AG04450 (cell line): ENCODE measurements at places on chromosomes 3 and 15. TPM values are rescaled to one million over a fixed set of nuclear protein-coding genes. Genes with fewer than 3 reads are reported as not detected.

Gene UBAP1L
- 0.46 and 0.55 TPM in 2 replicates for polyA plus RNA-seq

Gene NR2E3
- 0.16 and 0.29 TPM in 2 replicates for polyA plus RNA-seq

Gene CAMKV
- not detected in 2 replicates for polyA plus RNA-seq

Gene AP3B2
- polyA plus RNA-seq: 0.22 and 0.43 TPM in 2 replicates

Gene SPG11
- polyA plus RNA-seq: 39.6 and 48.4 TPM in 2 replicates

Gene SLC22A14
- polyA plus RNA-seq: not detected in 2 replicates

Gene ACOX2
- polyA plus RNA-seq: 27.8 and 30.8 TPM in 2 replicates

Gene PRR20G
- polyA plus RNA-seq: not detected in 2 replicates

Gene SLC24A5
- 0.05 TPM in 1 of 2 replicates, not detected in the other for polyA plus RNA-seq

Gene ATP13A4
- polyA plus RNA-seq: 0.04 and 0.16 TPM in 2 replicates

Gene ZNF621
- 20.4 and 24.9 TPM in 2 replicates for polyA plus RNA-seq

Gene EHHADH
- polyA plus RNA-seq: 3.2 and 4.2 TPM in 2 replicates

Gene GOLGA6A
- not detected in 2 replicates for polyA plus RNA-seq

Gene COLQ
- 0.91 and 0.95 TPM in 2 replicates for polyA plus RNA-seq

Gene ANKDD1A
- 4.0 and 5.4 TPM in 2 replicates for polyA plus RNA-seq

Gene DAZL
- not detected in 2 replicates for polyA plus RNA-seq

Gene SLC12A1
- polyA plus RNA-seq: not detected in 2 replicates

Gene COL6A6
- polyA plus RNA-seq: not detected in 2 replicates
